ENCODE measurements at places on chromosomes 1 and 21.
A peak's percentile ranks its signal among the peaks of the same experiment; 100 is the strongest.

DNA sequence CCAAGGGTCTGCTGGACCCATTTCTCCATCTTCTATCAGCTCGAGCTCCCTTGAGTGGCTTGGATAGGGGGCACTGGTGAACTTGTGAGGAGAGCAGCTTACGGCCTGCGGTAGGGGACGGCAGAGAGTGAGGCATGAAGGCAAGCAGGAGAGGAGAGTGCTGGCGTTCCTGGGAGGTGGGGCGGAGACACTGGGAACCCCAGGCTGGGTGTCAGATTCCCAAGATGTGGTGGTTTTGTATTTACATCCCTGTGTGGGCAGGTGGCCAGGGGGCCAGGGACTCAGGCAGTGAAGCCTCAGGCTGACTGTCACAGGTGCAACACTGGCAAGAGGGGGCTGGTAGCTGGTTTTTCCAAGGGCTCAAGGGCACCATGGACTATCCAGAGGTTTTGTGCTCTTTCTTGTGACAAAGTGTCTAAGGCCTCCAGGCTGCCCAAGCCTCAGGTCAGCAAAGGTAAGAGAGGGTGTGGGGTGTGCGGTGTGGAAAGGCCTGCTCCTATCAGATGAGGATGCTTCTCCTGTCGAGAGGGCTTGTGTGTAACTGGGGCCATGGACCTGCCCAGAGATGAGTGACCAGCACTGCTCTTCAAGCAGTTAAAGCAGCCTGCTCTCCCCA is 45.1 kb upstream of the ROR1 start:
- DNase-seq, result no peak

DNA sequence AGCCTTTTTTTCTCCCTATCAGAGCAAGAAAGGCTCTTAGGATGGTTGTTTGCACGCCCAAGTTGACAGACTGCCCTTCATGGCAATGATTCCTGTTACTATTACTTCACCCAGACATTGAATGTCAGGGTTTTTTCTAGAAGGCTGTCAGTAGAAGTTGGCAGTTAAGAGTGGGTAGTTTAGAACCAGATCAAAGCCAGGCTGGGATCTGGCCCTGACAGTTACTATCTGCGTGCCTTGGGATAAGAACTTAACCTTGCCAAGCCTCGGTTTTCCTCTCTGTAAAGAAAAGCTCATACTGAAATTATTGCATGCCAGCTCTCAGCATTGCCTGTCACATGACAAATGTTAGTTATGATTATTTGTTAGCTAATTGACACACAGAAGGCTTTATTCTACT is 58.7 kb upstream of the PPP2R5A start:
- DNase-seq, result no peak

DNA sequence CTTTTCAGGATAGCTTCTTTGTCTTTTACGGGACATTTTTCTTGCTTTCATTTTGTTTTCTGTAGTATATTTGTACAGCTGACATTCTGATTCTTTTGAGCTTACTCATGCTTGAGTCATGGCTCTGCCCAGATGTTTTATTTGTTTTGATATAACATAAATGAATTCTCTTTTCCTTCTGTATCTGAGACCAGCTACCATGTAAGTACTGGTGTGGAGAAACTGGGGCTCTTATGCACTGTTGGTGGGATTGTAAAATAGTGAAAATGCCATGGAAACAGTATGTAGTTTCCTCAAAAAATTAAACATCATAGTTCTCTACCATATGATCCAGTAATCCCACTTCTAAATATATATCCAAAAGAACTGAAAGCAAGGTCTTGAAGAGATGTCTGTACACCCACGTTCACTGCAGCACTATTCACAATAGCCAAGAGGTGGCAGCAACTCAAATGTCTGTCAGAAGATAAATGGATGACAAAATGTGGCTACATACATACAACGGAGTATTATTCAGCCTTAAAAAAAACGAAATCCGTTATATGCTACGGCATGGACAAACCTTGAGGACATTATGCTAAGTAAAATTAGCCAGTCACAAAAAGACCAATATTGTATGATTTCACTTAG is 61.4 kb downstream of the EIF2B3 start:
- DNase-seq, result peak; percentile 15

GRCh38 chr1:44849575-44850132 is 6.6 kb upstream of the PTCH2 start:
- no peak for DNase-seq

- DNase-seq, result no peak
Measured at GRCh38 chr1:201175820-201176500, 14.7 kb upstream of the IGFN1 start.

- no peak for DNase-seq
Measured at GRCh38 chr1:113192242-113192641, 119.2 kb downstream of the LRIG2 start.

GRCh38 chr1:4027492-4028138 is 127.5 kb upstream of the C1orf174 start:
- no peak for DNase-seq

GRCh38 chr1:3767328-3767925 is 5.1 kb upstream of the SMIM1 start:
- DNase-seq, result no peak

DNA sequence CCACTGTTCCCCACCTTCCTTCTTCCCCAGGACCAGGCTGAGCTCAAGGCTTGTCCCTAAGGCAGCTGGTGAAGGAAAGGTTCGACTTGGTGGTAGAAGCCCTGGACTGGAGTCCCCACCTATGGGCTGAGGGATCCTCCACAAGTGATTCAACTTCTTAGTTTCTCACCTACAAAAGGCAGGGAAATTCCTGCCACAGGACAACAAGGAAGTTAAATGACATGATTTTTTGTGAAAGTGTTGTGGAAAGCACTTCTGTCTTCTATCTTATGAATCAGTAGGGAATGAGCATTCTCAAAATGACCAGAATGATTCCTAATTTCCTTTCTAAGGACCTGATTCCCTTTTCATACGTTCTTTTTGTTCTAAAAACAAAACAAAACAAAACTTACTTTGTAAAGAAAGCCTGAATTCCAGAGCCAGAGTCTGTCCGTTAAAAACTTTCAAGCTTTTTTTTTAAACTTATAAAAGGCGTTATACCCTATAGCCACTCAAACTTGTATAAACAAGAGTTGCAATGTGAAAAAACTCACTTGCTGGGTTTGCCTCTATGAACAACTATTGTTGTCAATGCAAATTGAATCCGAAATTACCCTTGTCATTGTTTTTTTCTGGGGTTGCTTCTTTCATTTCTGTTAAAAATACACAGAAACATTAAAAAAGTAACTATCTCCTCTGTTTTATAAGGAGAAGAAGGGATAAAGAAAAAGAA is 12.2 kb downstream of the KCNJ15 start:
- DNase-seq, result no peak

DNA sequence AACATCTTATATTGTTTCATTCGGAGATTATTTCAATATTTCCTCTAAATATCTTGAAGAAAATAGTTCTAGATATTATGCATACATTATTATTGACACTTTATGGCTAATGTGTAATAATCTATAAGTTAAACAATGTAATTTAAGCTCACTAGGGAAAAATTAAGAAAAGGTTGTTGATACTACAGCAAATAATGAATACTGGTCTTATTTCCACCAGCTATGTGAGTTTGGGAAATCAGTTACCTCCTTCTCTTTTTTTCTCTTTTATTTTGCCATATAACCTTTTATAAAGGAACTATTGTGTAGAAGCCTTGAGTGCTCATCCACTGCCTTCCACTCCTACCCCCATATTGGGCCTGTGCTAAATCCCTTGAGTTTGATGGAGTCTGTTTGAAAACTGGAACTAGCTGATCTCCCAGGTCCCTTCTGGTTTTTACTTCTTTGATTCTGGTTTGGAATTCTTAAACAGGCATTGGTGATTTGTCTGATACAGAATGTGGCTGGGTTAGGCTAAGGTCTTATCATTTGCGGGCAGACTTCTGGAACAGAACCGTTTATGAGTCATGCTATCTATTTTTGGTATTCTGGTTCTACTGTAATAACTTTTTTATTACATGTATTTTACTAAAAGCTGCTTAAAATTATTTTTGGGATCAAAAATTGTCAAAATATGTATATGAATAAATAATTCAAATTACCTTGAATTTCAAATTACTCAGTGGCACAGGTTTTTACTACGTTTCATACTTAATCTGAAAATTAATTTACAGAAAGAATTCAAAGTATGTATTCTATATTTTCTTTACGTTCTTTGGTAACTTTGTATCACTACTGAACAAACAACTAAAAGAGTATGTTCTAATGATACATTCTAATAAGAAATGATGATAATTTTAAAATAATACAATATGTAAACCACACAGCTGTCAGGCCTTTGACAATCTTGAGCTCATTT is 5.0 kb upstream of the CDC14A start:
- no peak for DNase-seq

GRCh38 chr1:71780681-71781080 is 501.7 kb downstream of the NEGR1 start:
- no peak for DNase-seq

DNA sequence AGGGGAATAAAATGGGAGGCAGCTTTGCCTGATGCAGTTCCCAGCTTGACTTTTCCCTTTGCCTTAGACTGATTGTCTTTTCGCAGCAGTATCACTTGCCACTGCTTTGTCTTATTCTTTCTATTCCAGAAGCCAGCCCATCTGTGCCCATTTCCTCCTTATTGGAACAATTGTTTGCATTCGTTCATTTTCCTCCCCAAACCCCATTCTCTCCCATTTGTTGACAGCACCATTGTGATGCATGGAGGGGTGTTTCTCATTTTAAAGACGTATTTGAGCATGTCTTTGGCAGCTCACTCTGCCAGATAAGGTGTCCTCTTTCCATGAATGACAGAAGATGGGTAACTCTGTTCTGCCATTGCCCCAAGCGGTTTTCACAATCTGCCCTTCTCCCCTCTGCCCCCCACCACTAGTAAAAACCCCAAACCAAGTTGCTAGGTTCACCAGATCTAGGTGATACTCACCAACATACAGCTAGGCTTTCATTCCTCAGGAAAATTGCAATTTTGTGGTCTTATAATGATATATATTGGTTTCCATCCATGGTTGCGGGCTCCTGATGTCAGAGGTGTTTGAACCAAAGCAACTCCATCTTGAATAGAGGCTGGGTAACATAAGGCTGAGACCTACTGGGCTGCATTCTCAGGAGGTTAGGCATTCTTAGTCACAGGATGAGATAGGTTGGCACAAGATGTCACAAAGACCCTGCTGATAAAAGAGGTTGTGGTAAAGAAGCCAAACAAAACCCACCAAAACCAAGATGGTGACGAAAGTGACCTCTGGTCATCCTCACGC is 30.8 kb downstream of the SERBP1 start:
- no peak for DNase-seq

- DNase-seq, result no peak
Measured at GRCh38 chr1:246750752-246751151, 26.5 kb downstream of the SCCPDH start.

GRCh38 chr1:197339106-197340060 is 71.3 kb downstream of the CRB1 start:
- no peak for DNase-seq

- DNase-seq, result no peak
Measured at GRCh38 chr1:150551784-150552127, 2.5 kb downstream of the ADAMTSL4 start.

DNA sequence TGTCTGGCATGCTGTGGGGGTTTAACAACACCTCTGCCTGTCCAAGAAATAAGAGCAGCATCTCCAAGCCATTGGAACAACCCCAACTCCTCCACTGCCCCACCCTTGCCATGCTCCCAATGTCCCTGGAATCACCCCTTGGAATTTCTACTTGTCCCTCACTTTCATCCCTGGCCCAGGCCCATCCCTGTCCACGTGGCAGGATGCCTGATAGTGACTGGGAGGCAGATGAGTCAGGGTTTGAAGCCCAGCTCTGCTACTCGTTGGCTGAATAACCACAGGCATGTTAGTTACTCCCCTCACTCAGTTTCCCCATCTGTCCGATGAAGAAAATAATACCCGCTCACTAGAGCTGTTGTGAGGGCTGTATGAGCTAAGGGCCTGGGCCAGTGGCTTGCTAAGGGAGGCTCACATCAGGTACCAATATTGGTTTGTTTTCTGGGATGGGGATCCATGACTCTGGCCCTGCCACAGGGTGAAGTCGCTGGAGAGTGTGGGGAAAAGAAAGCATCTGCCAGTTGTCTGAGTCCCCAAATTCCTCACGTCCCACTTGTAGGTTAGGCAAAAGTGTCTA is 99.4 kb upstream of the TLR5 start:
- DNase-seq, result no peak

GRCh38 chr1:10693497-10694273 is 102.8 kb downstream of the CASZ1 start:
- DNase-seq, result peak; percentile 43

DNA sequence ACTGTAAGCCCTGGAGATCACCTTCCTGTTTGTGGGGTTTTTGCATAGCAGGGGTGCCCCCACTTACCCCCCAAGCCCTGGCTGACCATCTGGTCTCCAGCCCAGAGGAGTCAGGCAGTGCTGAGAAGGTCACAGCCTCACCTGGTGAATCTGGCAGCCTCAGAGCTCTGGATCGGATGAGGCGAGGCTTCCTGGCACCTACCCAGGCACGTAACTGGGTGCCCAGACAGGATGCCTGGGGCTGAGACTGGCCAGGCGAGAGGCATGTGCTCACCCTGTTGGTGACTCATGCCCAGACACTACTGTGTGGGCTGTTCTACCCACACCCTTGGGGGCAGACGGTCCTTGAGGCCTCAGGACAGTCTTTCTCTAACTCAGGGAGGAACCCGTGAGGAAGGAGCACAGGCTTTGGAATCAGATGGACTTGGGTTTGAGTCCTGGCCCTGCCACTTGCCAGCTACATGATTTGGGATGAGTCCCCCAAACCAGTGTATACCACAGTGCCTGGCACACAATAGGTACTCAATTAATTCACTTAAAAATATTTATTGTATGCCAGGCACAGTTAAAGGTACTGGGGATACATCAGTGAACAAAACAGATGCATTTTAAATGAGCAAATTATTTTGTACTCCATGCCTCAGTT is 15.1 kb upstream of the PADI3 start:
- no peak for DNase-seq

- DNase-seq, result no peak
Measured at GRCh38 chr1:231206856-231207255, 34.2 kb upstream of the GNPAT start.

GRCh38 chr1:3473381-3473844 is 18.9 kb downstream of the ARHGEF16 start:
- no peak for DNase-seq

DNA sequence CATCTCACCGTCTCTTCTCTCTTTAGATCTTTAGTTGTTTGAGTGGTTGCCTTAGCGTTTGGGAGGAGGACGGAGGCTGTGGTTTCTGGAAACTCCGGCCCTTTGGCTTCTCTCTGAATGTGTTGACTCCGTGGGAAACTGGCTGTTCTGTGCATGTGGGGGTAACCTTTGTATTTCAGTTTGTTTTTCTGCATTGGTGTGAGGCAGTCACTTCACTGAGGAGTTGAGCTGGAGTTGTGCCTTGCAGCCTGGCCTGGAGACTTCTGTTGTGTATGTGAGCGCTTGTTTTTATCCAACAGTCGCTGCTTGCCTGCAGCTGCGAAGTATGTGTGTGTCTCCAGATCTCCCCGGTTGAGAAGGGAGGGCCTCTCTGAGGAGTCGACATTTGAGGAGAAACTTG is 33.6 kb downstream of the CLDN14 start:
- no peak for DNase-seq

- no peak for DNase-seq
Measured at GRCh38 chr1:47818682-47819573, 178.3 kb downstream of the TRABD2B start.

All from activated CD4-positive, alpha-beta T cell treated with anti-CD3 and anti-CD28 coated beads, Interleukin-2, amount 10 ng/mL, durations not matched to agents 7 days and 5 days (primary cell).